T follicular helper cell (primary cell): ENCODE measurements at places on chromosomes 7 and 10.

- DNase-seq = no peak
These were observed 52.0 kb upstream of the FIGNL1 start for GRCh38 chr7:50502001-50502684.

GRCh38 chr7:71538210-71538609 lies 406.3 kb downstream of the GALNT17 start:
- no peak for DNase-seq

- no peak for DNase-seq
These were observed 38.1 kb downstream of the KIAA1549 start for GRCh38 chr7:138943061-138943460.

- DNase-seq = no peak
These were observed 12.9 kb upstream of the SEPTIN7 start for GRCh38 chr7:35787925-35788324.

DNA sequence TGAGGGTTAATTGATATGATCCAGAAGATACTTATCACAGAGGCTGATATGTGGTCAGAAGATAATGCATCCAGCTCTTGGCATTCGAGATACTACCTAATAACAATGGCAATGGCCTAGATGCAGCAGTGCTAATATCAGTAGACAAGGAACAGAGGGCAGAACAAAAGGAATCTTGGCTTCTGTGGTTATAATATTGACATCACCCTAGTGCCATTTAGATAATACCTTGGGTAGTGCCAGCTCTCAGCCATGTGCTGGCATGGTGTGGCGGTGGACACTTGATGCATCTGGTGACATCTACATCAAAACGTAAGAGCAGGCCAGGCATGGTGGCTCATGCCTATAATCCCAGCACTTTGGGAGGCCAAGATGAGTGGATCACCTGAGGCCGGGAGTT lies 101.8 kb downstream of the CALN1 start:
- DNase-seq = no peak

DNA sequence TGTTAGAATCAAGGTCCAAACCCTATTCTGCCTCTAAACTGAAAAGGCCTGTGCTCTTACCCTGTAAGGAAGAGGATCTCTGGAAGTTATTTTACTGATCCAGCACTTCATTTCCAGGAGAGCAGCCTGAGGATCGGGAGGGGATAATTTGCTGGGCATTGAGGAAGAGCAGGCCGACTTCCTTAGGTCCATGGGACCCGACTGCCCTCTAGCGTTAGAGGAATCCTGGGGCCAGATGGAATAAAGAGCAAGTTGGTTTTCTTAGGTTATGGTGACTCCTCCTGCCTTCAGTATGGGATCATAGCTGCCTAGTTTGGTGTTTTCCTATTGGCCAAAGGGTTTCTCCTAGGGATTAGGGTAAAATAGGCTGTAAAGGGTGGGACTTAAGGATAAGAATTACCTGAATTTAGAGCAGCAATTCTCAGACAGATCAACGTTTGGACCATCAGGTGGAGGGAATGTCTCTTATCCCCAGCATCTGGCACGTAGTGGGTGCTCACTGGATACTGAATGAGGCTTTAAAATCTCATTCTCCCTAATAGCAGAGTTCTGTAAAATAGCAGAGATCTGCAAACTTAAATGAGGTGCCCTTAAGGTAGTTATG lies 40.0 kb upstream of the SORBS1 start:
- peak; percentile 9 for DNase-seq
